ENCODE measurements at places on chromosomes 3 and 15.

- DNase-seq = no peak
Observed at GRCh38 chr15:78910271-78910670, 34.6 kb downstream of the CTSH start.

DNA sequence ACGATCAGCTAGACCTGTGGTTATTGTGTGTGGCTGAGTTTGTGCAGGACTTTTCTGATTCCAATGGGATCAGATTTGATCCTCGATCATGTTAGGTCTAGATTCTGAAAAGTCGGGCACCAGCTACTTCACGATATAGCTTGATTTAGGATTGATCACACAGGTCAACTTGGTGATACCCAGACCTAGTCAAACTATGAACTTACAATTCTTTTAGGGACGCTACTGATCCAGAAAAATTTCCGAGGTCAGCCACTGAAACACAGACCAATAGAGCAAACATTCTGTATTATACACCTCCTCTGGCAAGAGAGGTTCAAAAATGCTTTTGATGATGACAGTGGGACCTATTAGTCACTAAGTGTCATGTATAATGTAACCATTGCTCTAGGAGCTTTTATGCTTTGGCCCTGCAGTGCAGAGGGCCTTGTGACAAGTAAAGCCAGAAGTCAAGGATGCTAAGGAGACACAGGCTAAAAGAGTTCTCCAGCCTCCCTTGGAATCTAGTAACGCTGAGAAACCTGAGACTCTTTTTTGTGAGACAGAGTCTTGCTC is 115.6 kb upstream of the MB21D2 start:
- no peak for DNase-seq

DNA sequence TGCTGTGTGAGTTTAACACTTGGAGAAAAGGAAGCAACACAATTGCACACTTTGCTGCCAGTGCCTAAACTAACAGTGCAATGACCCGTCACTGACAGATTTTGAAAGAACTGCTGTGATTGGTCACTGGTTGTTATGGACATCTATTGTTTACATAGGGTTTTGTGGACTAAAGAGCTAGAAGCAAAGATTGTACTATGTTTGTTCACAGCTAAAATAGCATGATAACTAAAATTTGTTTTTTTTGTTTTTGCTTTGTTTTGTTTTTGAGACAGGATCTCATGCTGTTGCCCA is 112.4 kb upstream of the GOLGA8J start:
- DNase-seq = no peak

DNA sequence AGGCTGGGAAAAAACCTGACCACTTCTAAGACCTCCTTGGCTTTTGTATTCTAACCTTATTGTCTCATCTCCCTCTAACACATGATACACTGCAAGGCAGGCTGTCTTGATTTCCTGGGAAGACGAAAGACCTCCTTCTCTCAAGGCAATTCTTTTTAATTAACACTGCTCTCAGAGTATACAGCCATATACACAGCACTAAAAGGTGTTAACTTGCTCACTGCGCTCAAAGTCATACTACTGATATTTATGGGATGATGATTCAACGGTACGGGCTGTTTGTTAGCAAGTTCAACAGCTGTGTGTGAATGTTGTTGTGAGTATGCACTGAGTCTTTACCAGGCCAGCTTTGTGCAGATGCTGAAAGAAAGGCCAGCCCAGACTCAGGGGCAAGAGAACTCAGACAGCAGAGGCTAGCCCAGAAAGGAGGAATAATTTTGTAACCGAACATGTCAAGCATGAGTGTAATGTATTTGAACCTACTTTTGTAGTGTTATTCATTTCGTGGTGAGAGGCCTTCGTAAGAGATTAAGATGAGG is 229.9 kb downstream of the IL5RA start:
- no peak for DNase-seq

DNA sequence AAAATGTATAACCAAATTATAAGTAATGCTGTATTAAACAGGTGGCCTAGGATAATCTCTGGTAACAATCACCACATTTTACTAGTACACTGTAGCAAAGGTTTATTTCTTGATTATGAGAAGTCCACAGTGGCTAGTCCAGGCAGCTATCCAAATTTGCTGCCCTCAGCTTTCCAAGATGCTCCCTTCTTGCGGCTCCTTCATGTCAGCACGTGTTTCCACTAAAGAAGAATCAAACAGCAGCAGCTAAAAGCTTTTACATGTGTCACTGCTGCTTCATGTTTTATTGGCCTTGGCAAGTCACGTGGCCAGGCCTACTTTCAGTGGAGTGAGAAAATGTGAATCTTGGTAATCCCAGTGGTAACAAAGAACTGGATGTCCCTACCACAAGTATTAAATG is 5.6 kb upstream of the RBMS3 start:
- DNase-seq = no peak

DNA sequence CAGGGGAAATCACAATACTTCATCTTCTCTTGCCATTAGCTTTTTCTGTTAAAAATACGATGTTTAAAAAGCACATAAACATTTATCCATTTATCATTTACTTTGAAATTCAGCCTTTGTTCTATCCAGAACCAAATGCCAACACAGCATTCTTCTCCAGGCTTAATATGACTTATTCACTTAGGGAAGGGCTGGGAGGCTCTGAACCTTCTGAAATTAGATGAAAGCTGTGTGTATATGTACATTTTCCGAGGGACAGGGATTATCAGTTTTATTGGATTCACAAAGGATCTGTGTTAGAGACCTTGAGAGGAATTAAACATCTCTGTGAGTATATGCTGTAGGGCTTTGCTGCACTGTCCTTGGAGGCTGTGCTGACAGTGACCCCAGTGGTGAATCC is 210.6 kb upstream of the UBE3A start:
- no peak for DNase-seq

- DNase-seq = no peak
Observed at GRCh38 chr3:144142151-144142840, 170.7 kb downstream of the DIPK2A start.

- no peak for DNase-seq
Observed at GRCh38 chr15:57668016-57668415, 38.5 kb upstream of the POLR2M start.

DNA sequence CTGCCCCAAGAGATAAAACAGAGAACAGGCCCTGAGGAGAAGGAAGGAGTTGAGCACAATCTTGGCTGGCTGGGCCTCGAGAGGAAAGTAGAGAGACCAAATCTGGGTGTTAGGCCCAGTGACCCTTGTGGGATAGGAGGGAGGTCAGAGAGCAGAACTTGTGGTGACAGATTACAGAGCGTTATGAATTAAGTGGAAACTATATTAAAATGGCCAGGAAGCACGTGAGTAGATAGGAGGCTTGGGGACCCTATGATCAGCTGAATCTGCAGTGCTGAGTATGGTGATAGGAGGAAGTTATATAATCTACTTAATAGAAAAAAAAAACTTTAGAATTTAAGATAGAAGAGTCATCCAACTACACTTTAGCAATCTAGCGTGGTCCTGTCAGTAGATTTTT is 30.0 kb downstream of the ST6GAL1 start:
- no peak for DNase-seq

GRCh38 chr15:34591306-34591705 is 7.9 kb upstream of the GOLGA8B start:
- DNase-seq = no peak
